ENCODE measurements at places on chromosomes 6 and 20. TPM values are rescaled to one million over a fixed set of nuclear protein-coding genes. Genes with fewer than 3 reads are reported as not detected.

Gene COL11A2
- 0.61 TPM for total RNA-seq

GRCh38 chr6:24950218-24950941 lies 14.6 kb upstream of the RIPOR2 start:
- no peak for DNase-seq

- DNase-seq = no peak
Measured at GRCh38 chr6:85864453-85865401, 222.0 kb upstream of the SYNCRIP start.

GRCh38 chr6:34416877-34417371 lies 8.9 kb downstream of the RPS10 start:
- DNase-seq = no peak

DNA sequence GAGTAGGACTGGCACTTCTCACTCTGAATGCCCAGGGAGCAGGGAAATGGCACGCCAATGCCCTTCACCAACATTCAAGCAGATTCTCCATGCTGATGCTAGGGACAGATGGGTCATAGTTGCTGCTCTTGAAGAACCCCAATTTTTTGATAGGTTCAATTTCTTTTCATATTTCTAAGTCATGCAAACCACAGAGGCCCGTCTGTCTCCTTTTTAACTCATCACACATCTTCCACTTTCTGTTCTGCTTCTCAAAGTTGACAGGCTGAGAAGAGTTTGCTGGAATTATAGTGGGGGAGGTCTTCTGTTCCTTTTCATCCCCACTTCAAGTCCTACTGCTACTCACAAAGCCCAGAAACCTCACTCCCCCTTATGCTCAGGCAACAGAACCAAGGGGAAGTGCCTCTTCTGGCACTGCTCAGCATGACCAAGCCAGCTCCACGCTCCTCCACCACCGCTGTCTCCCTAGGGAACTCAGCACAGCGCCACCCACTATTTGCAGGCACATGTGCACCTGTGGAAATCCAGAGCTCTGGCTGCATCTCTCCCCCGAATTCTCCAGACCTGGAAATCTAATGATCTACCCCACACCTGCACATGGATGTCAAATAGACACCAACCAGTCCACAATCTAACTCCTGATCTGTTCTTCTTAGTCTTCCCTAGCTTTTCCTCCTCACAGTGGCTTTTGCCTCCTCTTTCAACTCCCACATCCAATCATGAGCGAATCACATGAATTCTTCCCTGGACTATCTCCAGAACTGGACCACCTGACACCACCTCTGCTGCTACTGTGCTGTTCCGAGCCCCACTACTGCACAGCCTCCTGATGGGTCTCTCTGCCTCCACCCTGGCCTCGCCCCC lies 10.7 kb downstream of the ZBTB24 start:
- no peak for DNase-seq

- no peak for DNase-seq
Measured at GRCh38 chr6:37019065-37019450, 13.6 kb downstream of the FGD2 start.

Gene MACROD2
- not detected for total RNA-seq

GRCh38 chr6:89413006-89413400 lies 930 bp upstream of the RRAGD start:
- DNase-seq = no peak

Gene CPNE5
- total RNA-seq = 0.61 TPM

GRCh38 chr20:34875642-34876405 lies 588 bp upstream of the ACSS2 start:
- no peak for DNase-seq

Gene BTN1A1
- not detected for total RNA-seq
